Peyer's patch (tissue), 4 donors: ENCODE measurements at places on chromosomes 11 and 22.

GRCh38 chr11:47889714-47890441 lies 41.7 kb upstream of the NUP160 start:
- H3K27ac ChIP-seq, result no peak overlapping the region
- H3K4me1 ChIP-seq, result no peaks in the 10 kb centered on the region

- no peaks in the 10 kb centered on the region for H3K27me3 ChIP-seq
- no peaks in the 10 kb centered on the region for H3K36me3 ChIP-seq
Measured at GRCh38 chr11:122727101-122727929, 71.8 kb downstream of the UBASH3B start.

- no peaks in the 10 kb centered on the region for H3K4me1 ChIP-seq
- no peak for DNase-seq
- no peak overlapping the region for H3K27ac ChIP-seq
- no peaks in the 10 kb centered on the region for H3K27me3 ChIP-seq
Measured at GRCh38 chr11:29224739-29225384, 792.0 kb downstream of the KCNA4 start.

GRCh38 chr11:23318670-23319069 lies 458.4 kb upstream of the CCDC179 start:
- no peak overlapping the region for H3K4me3 ChIP-seq
- no peaks in the 10 kb centered on the region for H3K36me3 ChIP-seq
- no peak for DNase-seq
- no peaks in the 10 kb centered on the region for H3K4me1 ChIP-seq

DNA sequence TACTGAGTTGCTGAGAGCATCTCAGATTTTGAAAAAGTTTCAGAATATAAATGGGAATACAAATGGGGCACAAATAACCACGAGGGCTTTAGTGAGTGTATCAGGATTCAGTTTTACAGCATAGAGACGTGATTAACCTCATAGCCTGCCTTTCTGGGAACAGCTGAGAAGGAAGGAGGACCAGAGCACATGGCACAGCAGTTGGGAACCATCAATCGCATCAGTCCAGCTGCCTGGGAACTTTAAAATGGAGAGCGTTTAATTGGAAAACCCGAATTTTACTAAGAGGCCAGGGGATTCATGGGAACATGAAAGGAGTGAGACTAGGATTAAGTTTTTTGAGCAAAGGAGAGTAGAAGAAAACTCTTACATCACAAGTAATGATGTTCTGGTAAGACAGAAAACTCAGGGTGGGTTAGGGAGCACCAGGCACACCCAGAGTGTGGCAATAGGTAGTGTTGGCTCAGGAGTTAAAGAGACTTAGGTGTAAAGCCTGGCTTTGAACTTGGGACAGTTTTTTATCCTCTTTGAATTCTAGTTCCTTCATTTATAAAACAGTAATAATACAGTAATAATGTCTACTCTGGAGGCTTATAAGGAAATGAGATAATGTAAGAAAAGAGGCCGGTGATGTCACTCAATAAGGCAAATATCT lies 40.2 kb downstream of the FZD4 start:
- no peak overlapping the region for H3K27ac ChIP-seq
- H3K27me3 ChIP-seq, result no peaks in the 10 kb centered on the region
- H3K36me3 ChIP-seq, result no peaks in the 10 kb centered on the region
- no peaks in the 10 kb centered on the region for H3K4me1 ChIP-seq
- no peak overlapping the region for H3K4me3 ChIP-seq

GRCh38 chr11:5618807-5619206 lies 6.0 kb upstream of the TRIM34 start:
- no peaks in the 10 kb centered on the region for H3K36me3 ChIP-seq
- H3K4me3 ChIP-seq, result no peak overlapping the region
- DNase-seq, result no peak
- no peaks in the 10 kb centered on the region for H3K27me3 ChIP-seq
- no peak overlapping the region for H3K27ac ChIP-seq

DNA sequence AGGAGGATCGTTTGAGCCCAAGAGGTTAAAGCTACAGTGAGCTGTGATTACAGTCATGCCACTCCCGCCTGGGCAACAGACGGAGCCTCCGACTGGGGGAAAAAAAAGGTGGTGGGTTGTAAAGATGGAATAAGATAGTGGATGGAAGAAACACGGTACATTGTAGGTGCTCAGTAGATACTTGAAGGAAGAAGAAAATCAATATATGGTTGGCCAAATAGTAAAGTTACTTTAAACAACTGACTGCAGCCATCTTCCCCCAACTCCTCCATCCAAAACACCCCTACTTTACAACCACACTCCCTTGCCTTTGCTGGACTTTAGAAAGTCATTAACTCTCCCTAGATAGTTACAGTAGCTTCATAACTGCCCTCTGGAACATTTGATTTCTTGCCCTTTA lies 2.5 kb upstream of the NUP98 start:
- no peaks in the 10 kb centered on the region for H3K27me3 ChIP-seq
- DNase-seq, result no peak
- peaks cover 25% of the 10 kb centered on the region for H3K4me1 ChIP-seq
- no peak overlapping the region for H3K4me3 ChIP-seq

GRCh38 chr11:16784666-16785065 lies 46.2 kb downstream of the C11orf58 start:
- no peaks in the 10 kb centered on the region for H3K27me3 ChIP-seq
- H3K4me3 ChIP-seq, result no peak overlapping the region

DNA sequence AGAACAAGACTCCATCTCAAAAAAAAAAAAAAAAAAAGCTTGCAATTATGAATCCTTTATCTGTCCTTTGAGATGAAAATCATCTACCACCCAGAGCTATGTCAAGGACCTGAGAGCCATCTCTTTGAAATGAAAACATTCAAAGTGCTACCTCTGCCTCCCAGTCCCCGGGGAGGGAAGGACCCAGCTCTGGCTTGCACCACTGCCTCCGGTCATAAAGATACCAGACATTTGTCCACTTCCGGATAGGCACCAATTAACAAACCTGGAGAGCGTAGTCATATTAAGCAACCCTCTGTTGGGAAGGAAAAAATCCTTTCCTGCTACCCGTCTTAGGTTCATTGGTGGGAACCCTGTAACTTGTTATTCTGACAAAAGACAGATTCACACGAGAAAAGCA lies 98.6 kb downstream of the ARHGAP8 start:
- no peak overlapping the region for H3K4me3 ChIP-seq
- peak; percentile 11 for DNase-seq
- H3K27me3 ChIP-seq, result no peaks in the 10 kb centered on the region
- H3K27ac ChIP-seq, result no peak overlapping the region
- no peaks in the 10 kb centered on the region for H3K36me3 ChIP-seq
- no peaks in the 10 kb centered on the region for H3K4me1 ChIP-seq

DNA sequence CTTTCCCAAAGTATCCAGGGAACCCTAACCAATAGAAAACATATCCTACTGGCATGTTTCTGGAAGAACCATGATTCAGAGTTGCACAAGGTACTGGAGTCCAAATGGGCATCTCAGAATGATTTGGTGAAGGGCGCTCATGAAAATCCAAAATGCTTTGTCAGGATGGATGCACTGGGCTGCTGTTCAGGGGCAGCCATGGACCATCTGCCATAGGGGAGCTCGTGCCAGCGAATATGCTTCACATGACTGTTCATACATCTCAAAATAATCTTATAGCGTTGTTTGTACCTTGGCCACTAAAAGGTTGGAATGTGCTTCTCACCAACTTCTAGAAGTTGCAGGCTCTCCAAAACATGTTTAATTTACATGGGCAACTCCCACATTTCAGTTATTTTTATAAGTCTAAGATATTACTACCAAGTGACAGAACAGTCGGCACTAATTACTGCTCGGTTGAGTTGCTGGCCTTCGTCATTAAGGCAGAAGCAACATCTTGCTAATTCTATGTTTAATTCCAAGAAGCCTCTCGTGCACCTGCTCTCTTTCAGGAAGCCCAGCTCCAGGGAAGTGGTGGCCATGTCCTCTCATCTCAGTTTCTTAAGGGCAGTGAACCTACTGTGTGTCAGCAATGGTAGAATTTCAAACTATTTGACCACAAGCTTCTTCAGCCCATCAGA lies 1497.7 kb downstream of the TBC1D22A start:
- DNase-seq, result no peak
- no peaks in the 10 kb centered on the region for H3K36me3 ChIP-seq
- H3K27me3 ChIP-seq, result no peaks in the 10 kb centered on the region
- H3K27ac ChIP-seq, result no peak overlapping the region

- H3K4me3 ChIP-seq, result no peak overlapping the region
- H3K36me3 ChIP-seq, result no peaks in the 10 kb centered on the region
- no peaks in the 10 kb centered on the region for H3K4me1 ChIP-seq
- no peak for DNase-seq
Measured at GRCh38 chr22:20171288-20172140, 20.7 kb upstream of the CCDC188 start.

DNA sequence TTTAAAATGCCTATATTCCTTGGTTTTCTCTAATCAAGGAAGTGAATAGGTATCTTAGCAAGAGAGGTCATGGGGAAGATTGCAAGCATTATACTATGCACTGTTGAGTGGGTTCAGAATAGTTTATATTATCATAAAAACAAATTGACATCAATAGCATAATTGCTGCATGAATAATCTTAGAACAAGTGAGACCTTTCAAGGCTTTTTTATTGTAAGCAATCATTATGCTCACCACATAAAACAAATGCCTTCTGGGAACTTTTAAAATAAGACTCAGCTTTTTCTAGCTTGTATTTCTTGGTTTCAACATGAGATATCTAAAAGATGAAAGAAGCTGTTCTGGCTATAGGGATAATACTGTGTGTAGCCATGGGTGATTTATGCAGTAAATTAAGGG lies 135.6 kb upstream of the ZC3H12C start:
- no peaks in the 10 kb centered on the region for H3K27me3 ChIP-seq
- DNase-seq, result no peak
- H3K27ac ChIP-seq, result no peak overlapping the region
- no peaks in the 10 kb centered on the region for H3K4me1 ChIP-seq

GRCh38 chr11:74019104-74019738 lies 10.3 kb upstream of the UCP3 start:
- no peak overlapping the region for H3K4me3 ChIP-seq
- H3K4me1 ChIP-seq, result peaks cover 26% of the 10 kb centered on the region
- no peaks in the 10 kb centered on the region for H3K36me3 ChIP-seq
- no peaks in the 10 kb centered on the region for H3K27me3 ChIP-seq

DNA sequence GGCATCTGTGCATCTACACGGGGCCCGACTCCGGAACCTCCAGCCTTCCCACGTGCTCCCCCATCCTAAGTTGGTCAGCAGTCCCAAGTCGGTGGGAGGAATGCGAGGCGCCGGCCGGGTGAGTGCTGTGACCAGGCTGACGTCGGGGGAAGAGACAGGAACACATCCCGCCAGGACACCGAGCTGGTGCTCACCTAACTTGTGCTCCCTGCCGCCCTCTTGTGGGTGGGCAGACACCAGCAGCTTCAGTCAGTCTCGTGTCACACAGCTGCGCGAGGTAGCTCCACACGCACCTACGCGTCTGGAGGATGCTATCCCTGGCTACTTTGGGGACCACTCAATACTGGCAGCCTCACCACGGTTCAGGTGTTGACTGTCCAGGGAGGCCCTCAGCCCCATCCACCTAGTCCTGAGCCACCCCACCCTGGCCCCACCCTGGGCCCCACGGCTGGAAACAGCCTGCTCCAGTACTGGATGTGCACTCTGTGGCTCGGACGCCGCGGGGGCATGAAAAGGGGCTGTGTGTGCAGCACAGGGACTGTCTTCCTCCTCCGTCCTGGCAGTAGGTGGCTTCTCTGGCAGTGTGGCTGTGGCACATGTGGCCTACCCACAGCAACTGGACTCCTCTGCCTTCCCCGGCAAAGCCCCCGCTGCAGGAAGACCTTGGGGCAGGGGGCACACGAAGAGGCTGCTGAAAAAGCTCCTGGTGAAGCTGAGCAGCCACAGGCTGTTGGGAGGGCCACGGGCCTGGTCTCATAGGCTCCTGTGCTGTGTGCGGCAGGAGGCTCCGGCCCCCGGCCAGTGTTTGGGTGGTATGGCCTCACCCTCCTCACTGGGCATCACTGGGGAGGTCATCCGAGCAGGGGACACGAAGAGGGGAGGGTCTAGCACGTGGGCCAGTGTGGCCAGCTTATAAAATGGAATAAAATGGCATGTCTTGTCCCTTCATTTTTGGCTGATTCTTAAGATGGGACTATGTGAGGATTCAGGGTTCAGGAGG lies 11.2 kb upstream of the BID start:
- H3K4me1 ChIP-seq, result peaks cover 9% of the 10 kb centered on the region
- no peaks in the 10 kb centered on the region for H3K36me3 ChIP-seq
- no peaks in the 10 kb centered on the region for H3K27me3 ChIP-seq
- H3K4me3 ChIP-seq, result no peak overlapping the region
- H3K27ac ChIP-seq, result no peak overlapping the region

- H3K27ac ChIP-seq, result peak overlapping the region; percentile 92
- H3K36me3 ChIP-seq, result no peaks in the 10 kb centered on the region
- DNase-seq, result no peak
- no peaks in the 10 kb centered on the region for H3K27me3 ChIP-seq
Measured at GRCh38 chr11:121464352-121464946, 11.7 kb upstream of the SORL1-AS1 start.

GRCh38 chr22:50262460-50262911 lies 1.0 kb upstream of the MAPK12 start:
- H3K4me1 ChIP-seq, result no peaks in the 10 kb centered on the region
- H3K4me3 ChIP-seq, result no peak overlapping the region
- no peak overlapping the region for H3K27ac ChIP-seq
- no peak for DNase-seq
- no peaks in the 10 kb centered on the region for H3K36me3 ChIP-seq
- H3K27me3 ChIP-seq, result peaks cover 15% of the 10 kb centered on the region

- no peaks in the 10 kb centered on the region for H3K36me3 ChIP-seq
- no peak overlapping the region for H3K4me3 ChIP-seq
- DNase-seq, result no peak
- H3K4me1 ChIP-seq, result no peaks in the 10 kb centered on the region
- no peaks in the 10 kb centered on the region for H3K27me3 ChIP-seq
Measured at GRCh38 chr11:88522624-88523385, 185.3 kb upstream of the CTSC start.

DNA sequence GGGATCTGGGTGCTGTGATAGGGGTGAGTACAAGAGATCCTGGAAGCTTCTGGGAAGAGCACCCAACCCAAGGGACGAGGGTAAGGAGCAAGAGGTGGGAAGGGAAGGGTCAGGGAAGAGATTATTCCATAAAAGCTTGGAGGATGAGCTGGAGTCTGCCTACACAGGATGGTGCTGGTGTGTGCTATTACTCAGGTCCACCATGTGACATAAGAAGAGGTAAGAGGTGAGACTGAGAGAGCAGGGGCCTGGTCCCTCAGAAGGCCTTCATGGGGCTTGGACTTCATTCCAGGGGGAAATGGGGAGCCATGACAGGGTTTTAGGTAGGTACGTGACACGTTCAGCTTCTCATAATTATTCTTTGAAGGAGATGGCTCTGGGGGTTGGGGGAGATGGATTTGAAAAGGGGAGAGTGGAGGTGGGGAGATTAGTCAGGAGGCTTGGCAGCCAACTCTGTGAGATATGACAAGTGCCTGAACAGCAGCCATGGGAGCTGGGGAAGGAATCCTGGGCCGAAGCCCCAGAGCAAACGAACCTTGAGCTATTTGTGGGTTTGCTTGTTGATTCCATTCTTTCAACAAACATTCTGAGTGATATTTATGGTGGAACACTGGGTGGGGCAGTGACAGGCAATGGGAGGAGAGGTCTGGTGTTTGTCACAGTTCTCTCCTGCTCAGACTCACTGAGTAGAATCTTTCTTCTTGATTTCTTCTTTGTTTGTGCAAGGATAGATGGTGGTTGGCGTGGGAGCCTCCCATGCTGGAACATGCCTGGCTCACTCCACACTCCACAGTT lies 11.2 kb upstream of the NCAM1 start:
- H3K27ac ChIP-seq, result no peak overlapping the region
- no peaks in the 10 kb centered on the region for H3K36me3 ChIP-seq
- no peaks in the 10 kb centered on the region for H3K27me3 ChIP-seq
- no peaks in the 10 kb centered on the region for H3K4me1 ChIP-seq

- H3K36me3 ChIP-seq, result no peaks in the 10 kb centered on the region
- H3K27ac ChIP-seq, result peak overlapping the region; percentile 87
- H3K4me1 ChIP-seq, result no peaks in the 10 kb centered on the region
- peak overlapping the region; percentile 72 for H3K4me3 ChIP-seq
Measured at GRCh38 chr11:47409440-47410369, 1.3 kb downstream of the SLC39A13 start.
